ENCODE measurements at places on chromosomes 16 and 17. TPM values are rescaled to one million over a fixed set of nuclear protein-coding genes. Genes with fewer than 3 reads are reported as not detected.
A peak's percentile ranks its signal among the peaks of the same experiment; 100 is the strongest.

ABI3 gene
- polyA plus RNA-seq = 15.6 TPM

KRTAP1-5 gene
- polyA plus RNA-seq = not detected

SP6 gene
- not detected for polyA plus RNA-seq

C17orf67 gene
- polyA plus RNA-seq = 2.4 TPM

PRSS8 gene
- polyA plus RNA-seq = not detected

KRT33B gene
- not detected for polyA plus RNA-seq

HBA1 gene
- not detected for polyA plus RNA-seq

CREBBP gene
- polyA plus RNA-seq = 3.3 TPM

CPNE7 gene
- 0.11 TPM for polyA plus RNA-seq

ALDH3A1 gene
- polyA plus RNA-seq = 0.14 TPM

BEAN1 gene
- not detected for polyA plus RNA-seq

CTRL gene
- 0.21 TPM for polyA plus RNA-seq

PRRT2 gene
- 0.06 TPM for polyA plus RNA-seq

RUNDC3A gene
- polyA plus RNA-seq = not detected

MLLT6 gene
- polyA plus RNA-seq = 6.8 TPM

- DNase-seq = peak; percentile 40
These were observed 21.9 kb downstream of the C1QTNF1 start for GRCh38 chr17:79045842-79046196.

DNA sequence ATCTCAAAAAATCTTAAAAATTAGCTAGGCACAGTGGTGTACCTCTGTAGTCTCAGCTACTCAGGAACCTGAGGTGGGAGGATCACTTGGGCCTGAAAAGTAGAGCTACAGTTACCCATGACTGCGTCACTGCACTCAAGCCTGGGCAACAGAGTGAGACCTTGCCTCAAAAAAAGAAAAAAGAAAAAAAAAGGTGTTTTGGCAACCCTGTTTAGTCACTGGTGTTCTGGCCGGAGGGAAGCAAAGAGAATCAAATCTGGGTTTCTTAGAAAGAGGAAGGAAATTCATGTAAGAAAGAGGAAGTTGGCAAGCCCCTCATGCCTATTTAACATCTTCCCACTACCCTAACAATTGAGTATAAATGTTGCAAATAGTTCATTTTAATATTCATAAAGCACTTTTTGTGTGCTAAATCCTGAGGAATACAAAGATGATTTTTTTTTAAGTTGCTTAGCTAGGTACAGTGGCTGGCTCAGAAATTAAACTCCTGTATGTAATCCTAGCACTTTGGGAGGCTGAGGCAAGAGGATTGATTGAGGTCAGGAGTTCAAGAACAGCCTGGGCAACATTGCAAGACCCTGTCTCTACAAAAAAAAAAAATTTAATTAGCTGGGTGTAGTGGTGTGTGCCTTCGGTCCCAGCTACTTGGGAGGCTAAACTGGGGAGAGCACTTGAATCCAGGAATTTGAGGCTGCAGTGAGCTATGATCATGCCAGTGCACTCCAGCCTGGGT lies 6.5 kb upstream of the USP32 start:
- peak; percentile 67 for DNase-seq

DNA sequence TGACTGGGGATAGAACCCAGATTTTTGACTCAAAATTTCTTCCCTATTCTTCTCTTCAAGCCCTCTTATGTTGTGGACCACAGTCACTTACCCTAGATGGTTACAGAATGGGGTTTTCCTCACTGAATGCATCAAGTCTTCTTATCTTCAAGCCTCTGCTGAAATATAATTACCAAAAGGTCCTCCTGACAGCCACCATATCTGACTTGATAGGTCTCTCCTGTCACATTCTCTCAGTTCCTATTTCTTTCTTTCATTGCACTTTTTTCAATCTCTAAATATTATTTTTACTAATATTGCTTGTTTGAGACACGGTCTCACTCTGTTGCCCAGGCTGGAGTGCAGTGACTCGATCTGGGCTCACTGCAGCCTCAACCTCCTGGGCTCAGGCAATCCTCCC lies 1.1 kb upstream of the COPZ2 start:
- no peak for DNase-seq

DNA sequence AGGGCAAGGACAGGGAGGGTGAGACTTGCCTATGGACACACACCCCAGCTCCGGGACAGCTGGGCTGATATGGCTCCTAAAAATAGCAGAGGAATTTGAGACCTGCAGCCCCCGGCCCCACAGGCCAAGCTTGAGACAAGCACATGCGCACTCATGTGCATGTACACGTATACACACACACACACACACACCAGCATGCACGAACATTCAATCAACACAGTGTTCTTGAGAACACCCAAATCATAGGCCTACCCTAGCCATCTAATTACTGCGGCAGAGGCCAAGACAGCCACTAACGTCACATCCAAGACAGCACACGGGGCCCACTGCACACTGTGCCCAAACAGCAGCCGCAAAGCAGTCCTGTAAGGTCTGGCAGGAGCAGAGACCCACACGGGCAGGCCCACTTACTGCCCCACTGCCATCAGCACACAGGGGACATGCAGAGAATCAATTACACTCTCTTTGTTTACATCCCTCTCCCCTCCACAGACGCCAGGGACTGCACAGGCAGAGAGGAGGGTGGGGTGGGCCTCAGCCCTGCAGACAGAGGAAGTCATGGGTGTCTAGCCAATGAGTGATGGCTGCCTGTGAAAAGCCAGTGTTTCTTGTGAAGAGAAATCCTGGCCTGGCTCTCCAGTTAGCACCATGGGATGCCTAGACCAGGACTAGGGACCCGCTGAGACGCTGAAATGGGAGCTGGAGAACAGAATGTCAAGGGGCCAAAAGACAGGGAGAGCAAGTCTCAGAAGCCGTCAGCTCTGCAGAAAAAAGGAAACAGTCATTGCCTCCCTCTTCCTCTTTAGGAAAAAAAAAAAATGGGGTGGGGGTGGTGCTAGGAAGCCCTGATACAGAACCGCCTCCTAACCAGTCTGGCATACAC lies 39.3 kb downstream of the MYO18A start:
- peak; percentile 64 for DNase-seq

GRCh38 chr17:8151641-8152111 lies 528 bp downstream of the PER1 start:
- DNase-seq = no peak

- DNase-seq = peak; percentile 65
These were observed 59.2 kb downstream of the PLD6 start for GRCh38 chr17:17146786-17147406.

DNA sequence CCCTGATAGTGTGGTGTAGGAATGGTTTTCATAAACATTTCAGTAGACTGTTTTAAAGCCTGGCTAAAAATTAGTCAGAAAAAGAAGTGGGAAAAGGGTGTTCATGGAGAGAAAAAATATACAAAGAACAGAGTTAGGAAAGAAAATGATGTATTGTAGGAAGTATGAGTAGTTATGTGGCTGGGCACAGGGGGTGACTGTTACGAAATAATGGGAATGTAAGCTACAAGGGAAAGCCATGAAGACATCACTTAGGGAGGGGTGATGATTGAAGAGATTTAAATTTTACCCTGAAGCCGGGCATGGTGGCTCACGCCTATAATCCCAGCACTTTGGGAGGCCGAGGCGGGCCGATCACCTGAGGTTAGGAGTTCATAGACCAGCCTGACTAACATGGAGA lies 55.3 kb downstream of the NUP88 start:
- DNase-seq = no peak

GRCh38 chr17:43316522-43317142 lies 82.2 kb upstream of the ARL4D start:
- peak; percentile 22 for DNase-seq

GRCh38 chr17:48993951-48994350 lies 3.2 kb upstream of the IGF2BP1 start:
- DNase-seq = no peak

- no peak for DNase-seq
These were observed 15.3 kb upstream of the GNA13 start for GRCh38 chr17:65071861-65072260.

- no peak for DNase-seq
These were observed 349.1 kb downstream of the SEC14L1 start for GRCh38 chr17:77489893-77490255.

GRCh38 chr16:25124503-25124902 lies 13.0 kb downstream of the LCMT1 start:
- DNase-seq = no peak

DNA sequence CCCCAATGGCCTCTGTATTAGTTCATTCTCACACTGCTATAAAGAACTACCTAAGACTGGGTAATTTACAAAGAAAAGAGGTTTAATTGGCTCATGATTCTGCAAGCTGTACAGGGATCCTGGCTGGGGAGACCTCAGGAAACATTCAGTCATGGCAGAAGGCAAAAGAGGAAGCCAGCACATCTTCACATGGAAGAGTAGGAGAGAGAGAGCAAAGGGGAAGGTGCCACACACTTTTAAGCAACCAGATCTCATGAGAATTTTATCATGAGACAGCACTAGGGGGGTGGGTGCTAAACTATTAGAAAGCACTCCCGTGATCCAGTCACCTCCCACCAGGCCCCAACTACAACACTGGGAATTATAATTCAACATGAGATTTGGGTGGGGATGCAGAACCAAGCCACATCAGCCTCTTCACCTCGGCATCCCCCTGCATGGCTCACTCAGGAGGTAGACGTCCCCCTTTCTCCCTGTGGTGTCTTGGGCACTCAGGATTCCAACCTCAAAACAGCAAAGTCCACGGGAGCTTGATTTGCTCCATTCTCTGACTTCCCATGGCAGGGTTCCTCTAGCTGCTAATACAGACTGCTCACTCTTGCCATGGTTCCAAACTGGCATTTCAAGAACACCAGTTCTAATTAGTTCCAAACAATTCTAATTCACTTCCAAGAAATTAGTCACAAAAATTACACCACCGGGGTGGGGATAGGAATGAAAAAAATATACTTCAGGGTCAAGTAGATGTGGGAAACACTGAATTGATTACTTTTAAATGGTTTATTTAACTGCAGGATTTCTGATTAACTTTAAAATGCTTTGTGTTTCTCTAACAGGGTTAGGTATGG lies 203.8 kb upstream of the HSBP1 start:
- DNase-seq = no peak

GRCh38 chr17:79036181-79036580 lies 12.2 kb downstream of the C1QTNF1 start:
- DNase-seq = no peak

GRCh38 chr16:3645108-3645503 lies 9.4 kb upstream of the DNASE1 start:
- DNase-seq = no peak

DNA sequence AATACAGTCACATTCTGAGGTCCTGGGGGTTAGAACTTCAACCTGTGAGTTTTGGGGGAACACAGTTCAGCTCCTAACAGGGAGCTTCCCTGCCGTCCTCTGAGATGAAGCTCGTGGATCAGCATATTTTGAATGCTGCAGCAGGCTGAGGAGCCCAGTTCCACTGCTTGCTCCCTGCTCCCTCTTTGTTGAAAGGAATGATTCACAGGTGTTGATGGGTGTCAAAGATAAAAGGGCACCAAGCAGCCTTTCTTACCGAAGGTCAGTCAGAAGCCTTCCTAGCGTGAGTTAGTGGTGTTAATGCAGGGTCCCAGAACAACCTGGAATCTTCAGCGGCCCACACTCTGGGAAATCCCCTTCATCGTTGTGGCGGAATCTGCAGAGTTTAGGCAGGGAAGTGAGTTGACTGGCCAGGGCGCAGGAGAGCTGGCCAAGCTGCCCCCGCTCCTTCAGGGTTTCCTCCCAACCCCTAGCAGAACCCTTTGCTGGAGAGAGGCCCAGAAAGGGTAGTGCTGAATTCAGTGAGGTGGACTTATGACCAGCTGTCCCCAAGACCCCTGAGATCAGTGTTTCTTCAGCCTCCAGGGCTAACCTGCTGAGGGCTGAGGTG lies 114.8 kb downstream of the GNAO1 start:
- DNase-seq = no peak

DNA sequence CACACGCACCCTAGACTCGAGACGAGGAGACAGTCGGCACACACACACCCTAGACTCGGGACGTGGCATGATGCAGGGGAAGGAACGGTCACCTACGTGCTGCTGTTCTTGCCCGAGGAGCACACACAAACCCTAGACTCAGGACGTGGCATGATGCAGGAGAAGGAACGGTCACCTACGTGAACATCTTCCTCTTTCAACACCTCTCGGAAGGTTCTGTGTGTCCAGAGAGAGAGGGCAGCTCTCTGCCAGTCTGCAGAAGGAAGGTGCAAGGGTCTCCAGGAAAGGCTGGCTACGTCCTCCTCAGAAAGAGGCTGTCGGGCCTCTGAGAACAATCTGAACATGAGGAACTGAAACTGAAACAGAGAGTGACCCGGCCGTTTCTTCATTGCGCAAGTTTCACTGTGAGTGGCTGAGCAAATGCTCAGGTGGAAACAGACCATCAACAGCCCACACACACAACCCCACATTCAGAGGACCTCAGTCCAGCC lies 43.4 kb downstream of the ZNF276 start:
- peak; percentile 86 for DNase-seq

DNA sequence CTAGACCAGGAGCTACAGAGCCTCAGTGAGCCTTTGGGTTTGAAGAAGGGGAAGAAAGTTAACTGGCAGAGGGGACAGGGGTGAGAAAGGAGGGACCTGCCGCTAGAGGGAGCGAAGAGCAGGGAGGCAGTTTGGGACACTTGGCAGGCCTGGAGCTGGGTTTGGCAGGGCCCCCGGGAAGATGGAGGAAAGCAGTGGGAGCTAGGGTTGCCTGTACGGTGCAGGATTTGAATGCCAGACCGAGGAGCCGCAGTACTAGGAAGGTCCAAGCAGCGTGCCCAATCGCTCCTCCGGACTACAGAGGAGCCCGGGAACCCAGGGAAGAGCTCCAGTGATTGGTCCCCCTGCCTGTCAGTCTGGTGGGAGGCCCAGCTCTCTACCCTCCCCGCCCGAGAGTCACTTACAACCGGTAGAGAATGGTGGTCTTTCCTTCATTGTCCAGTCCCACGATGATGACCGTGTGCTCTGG lies 1.3 kb downstream of the ARL5C start:
- peak; percentile 71 for DNase-seq

DNA sequence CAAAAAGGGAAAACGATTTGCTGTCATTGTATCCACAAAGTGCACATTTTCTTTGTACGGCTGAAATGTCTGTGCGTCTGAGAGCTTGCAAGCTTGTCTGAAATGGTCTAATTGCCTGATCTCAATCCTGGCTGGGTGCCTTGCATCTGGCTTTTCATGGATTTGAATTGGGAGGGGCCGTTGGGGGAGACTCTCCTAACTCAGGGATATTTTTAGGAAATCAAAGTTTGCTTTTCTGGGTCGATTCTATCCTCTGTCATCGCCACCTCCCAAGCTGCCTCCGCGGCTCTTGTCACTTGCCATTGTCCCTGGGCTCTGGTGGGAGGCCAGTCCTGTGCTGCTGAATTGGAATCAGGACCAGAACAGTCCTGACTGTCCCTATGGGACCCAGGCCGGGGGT lies 33.3 kb upstream of the MGAT5B start:
- DNase-seq = no peak

DNA sequence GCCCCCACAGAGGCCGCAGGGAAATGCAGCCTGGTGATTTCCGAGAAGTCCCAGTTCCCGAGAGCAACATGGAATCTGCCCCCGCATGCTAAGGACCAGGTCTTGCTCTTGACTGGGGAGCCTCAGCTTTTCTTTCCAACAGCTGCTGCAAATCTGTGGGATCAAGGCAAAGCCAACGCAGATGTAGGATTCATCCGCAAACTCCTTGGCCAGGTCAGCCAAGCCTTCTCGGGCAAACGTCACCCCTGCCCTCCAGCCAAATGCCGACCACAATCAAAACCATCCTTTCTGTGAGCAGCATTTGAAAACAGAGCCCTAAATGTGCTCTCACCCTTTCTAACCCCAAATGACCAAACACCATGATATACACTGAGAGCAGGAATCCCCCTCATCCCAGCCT lies 54.0 kb downstream of the MRM3 start:
- DNase-seq = no peak

Measured in CD4-positive, CD25-positive, alpha-beta regulatory T cell (primary cell).